ELR (cell line): ENCODE measurements at places on chromosomes 12 and 14.

- peak; percentile 33 for DNase-seq
Observed at GRCh38 chr14:68574906-68575305, 218.0 kb downstream of the ZFP36L1 start.

DNA sequence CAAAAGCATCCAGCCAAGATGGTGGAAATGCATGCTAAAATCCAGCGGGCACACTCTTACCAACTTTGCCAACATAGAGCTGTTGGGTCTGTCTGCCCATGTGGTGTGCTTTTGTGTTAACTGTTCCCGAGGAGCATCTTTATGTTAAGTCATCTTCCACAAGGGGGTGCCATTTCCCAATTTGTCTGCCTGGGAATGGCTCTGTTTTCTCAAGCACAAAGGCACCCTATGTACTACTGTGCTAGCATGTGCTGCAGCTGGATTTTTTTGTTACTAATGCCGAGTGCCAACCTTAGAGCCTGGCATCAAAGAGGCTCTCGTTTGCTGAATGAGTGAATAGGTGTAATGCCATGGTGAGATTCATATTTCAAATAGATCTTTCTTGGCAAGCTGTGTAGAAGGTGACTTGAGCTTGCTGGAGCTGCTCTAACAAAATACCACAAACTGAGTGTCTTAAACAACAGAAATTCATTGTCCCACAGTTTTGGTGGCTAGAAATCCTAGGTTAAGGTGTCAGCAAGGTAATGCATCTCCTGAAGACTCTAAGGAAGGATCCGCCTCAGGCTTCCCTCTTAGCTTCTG, 74.3 kb downstream of the TRHDE start:
- peak; percentile 82 for DNase-seq

DNA sequence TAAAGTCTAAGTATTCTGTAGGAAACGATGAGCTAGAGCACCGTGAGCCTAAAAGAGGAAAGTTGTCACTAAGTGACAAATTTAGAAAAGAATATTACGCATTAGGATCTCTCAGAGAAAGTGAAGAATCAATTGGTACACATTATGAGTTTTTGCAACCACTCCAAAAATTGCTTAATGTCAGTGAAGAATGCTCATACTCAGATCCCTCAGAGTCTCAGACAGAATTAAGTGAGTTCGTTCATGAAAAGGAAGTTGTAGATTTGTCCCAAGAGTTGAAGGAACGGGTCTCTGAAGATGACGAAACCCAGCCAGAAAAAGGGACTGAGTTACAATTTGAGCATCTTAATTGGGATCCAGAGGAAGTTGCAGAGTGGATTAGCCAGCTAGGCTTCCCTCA, 1.5 kb downstream of the SAMD15 start:
- no peak for DNase-seq

- no peak for DNase-seq
Observed at GRCh38 chr14:69573831-69574262, 824 bp downstream of the CCDC177 start.

- DNase-seq = no peak
Observed at GRCh38 chr12:67852701-67853100, 136.5 kb upstream of the IFNG-AS1 start.

DNA sequence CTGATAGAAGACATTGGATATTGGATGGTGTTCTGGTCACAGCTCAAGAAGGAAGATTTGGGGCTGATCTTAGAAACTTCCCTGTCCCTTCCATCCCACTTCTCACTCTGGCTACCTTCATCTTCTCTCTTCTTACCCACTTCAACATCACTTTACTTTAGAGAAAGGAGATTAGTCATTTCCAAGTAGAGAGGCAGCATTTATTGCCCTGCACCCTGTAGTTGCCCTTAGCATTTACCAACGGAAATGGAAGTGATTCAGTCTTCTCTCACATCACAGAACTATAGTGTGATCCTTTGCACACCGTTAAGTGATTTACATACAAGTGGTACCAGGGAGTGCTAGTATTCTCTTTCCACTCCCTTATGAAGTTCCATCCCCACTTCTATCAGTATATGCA, 52.4 kb downstream of the PHLDA1 start:
- peak; percentile 92 for DNase-seq

- DNase-seq = no peak
Observed at GRCh38 chr14:22332686-22333421, 256.2 kb downstream of the DAD1 start.

DNA sequence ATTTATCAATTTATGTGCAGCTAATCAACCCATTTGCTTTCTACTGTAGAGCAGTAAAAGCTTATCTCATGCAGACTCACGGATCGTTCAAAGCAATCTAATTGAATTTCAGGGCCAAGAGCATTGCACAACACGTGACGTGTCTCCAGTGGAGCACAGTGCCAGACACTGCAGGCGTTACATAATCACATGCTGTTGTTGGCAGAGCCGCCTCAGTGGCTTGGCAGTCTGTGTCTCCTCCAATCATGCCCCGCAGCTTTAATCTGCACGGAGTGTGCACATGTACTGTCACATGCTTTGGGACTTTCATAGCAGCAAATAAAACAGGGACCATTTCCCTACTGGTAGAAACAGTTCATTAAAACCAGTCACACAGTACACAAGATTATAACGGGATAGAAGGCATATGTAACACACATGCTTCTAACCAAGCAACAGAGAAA, 309.3 kb downstream of the ITPR2 start:
- DNase-seq = peak; percentile 62

- no peak for DNase-seq
Observed at GRCh38 chr14:52040598-52040997, 28.3 kb downstream of the NID2 start.

GRCh38 chr14:47366006-47366405, 309.4 kb downstream of the MDGA2 start:
- DNase-seq = no peak

DNA sequence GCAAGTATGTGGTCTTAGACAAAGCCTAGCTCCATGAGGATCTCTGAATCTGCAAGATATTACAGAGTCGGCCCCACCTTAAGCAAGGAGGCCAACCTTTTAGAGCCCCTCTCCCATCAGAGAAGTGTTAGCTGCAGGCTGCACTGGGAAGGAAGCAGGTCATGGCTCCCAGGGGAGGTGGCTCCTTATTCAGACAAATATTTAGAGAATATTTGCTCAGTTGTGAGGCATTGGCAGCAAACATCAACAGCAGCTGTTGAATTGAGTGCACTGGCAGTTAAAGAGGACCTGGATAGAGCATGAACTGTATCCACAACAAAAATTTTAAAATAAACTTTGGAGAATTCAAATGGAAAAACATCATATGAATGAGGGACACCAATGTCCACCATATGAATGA, 44.7 kb downstream of the FSCB start:
- DNase-seq = no peak

GRCh38 chr14:67417633-67418032, 5.7 kb upstream of the PLEK2 start:
- no peak for DNase-seq

DNA sequence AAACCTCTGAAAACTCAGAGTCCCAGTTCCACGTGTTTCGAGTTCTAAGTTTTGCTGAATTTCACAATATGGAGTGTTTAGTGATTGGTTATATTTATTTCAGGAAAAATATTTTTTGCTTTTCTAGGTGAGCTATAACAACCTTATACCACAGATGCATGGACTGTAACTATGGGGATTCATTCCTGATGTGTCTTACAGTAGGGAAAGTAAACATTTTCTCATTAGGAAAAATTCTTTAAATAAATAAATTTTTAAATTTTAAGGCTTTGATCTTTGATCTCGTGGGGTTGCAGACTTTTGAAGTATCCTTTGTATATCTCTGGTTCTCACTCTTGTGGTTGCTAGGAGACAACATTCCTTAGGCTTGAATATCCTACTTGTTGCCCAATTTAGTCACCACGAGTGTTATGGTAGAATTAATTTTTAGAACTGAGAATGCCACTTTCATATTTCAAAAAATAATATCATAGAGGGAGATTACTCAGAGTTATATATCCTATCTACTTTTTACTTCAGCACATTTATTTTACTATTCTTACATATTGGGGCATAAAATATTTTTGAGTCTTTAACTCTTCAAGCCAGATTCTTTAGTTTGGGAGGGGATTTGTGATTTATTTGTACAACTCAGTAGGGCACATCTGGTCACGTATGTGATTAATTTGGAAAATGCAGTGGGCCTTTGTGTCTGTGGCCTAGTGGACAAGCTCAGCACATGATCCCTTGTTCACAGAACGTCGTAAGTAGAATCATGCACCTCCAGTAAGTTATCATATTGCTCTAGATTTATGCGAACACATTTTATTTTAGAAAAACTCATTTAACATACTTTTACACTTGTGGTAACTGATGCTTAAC, 224.0 kb downstream of the TTC6 start:
- peak; percentile 48 for DNase-seq

DNA sequence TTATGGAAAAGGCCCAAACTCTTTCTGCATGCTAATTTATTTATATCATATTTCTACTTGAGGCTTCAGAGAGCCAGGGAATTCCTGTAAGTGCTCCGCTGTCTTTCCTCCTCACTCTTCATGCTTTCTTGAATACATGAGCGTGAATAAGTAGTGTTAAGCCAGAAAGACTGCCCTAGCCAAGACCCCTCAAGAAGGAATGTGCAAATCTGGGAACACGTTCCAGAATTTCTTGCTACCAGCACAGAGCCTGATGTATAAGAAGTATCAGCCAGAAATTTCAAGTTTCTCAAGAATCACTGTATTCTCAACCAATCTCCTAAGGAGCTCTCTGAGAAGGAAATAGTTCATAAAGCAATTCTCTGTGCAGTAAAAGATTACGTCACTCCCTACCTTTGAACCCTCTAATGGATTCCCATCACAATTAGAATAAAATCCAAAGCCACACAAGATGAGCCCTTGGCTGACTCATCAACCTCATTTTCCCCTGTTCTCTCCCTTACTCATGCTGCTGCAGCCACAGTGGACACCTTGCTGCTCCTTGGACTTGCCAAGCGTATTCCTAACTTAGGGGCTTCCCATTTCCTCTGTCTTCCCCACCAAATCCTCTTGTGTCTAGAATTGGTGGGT, 6.9 kb upstream of the TSPAN8 start:
- DNase-seq = no peak

DNA sequence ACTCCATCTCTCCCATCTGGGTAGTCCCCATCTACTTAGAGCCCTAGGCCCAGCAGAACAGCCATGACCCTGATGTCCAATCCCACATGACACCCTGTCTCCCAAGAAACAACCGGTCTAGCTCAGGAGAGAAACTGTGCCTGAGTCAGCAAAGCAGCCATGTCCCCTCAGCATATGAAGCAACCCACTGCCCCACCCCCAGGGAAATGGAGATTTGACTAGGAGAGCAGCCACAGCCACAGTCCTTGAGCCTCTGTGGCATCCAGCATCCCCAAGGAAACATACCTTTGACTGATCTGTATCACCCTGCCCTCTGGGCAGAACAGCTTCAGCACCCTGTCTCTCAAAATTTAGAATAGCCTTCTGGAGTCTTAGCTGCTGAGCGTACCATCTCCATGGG, 641.9 kb upstream of the FBXO33 start:
- no peak for DNase-seq

GRCh38 chr14:76775695-76776427, 14.6 kb downstream of the VASH1 start:
- no peak for DNase-seq

GRCh38 chr14:44576356-44576755, 69.3 kb upstream of the FSCB start:
- no peak for DNase-seq

GRCh38 chr12:89075880-89076540, 276.3 kb downstream of the DUSP6 start:
- no peak for DNase-seq

- DNase-seq = peak; percentile 61
Observed at GRCh38 chr12:131833896-131834641, 5.9 kb downstream of the MMP17 start.

GRCh38 chr14:60771117-60771516, 36.6 kb downstream of the MNAT1 start:
- DNase-seq = no peak

- DNase-seq = peak; percentile 30
Observed at GRCh38 chr14:86038387-86039042, 508.6 kb downstream of the FLRT2 start.

DNA sequence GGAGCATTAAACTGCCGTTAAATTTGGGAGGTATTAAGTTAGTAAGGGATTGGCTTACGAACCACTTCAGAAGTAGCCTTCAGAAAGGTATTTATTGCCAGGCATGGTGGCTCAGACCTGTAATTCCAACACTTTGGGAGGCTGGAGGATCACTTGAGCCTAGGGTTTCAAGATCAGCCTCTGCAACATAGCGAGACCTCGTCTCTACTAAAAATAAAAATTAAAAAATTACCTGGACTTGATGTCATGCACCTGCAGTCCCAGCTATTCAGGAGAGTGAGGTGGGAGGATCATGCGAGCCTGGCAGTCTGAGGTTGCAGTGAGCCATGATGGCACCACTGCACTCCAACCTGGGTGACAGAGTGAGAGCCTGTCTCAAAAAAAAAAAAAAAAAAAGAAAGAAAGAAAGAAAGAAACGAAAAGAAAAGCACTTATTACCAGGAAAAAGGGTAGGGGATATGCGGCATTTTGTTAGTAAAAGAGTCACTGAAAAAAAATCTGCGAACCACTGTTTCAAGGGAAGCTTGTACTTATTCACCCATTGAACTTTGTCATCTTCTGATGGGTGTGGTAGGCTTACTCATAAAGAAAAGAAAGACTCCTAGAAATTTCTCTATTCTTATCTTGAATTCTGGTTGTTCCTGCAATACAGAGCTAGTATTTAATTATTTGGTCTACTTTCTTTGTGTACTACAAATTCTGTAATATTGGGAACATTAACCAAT, 33.6 kb upstream of the PLEKHA5 start:
- DNase-seq = peak; percentile 50

- DNase-seq = peak; percentile 100
Observed at GRCh38 chr12:45415393-45415817, 199.5 kb downstream of the ANO6 start.
